ENCODE measurements at places on chromosomes 3 and 15. TPM values are rescaled to one million over a fixed set of nuclear protein-coding genes. Genes with fewer than 3 reads are reported as not detected.

The ITIH1 gene
- not detected for total RNA-seq

The SPINK8 gene
- total RNA-seq = not detected

The AP3B2 gene
- 1.7 TPM for total RNA-seq

The MGLL gene
- 42.0 TPM for total RNA-seq

The TAGLN3 gene
- 0.39 TPM for total RNA-seq

The CYP8B1 gene
- not detected for total RNA-seq

The NMNAT3 gene
- total RNA-seq = 1.9 TPM

The CCRL2 gene
- 6.1 TPM for total RNA-seq

The TRH gene
- not detected for total RNA-seq

The NR1D2 gene
- total RNA-seq = 28.2 TPM

The ANKUB1 gene
- total RNA-seq = not detected

The ARNT2 gene
- total RNA-seq = 1.5 TPM

The SUSD5 gene
- 4.6 TPM for total RNA-seq

The LRRC31 gene
- not detected for total RNA-seq

The NANOGP8 gene
- not detected for total RNA-seq

The APH1B gene
- 24.5 TPM for total RNA-seq

The TLR9 gene
- not detected for total RNA-seq

The CD200 gene
- 0.49 TPM for total RNA-seq

The MASP1 gene
- total RNA-seq = not detected

The POLR2M gene
- 308 TPM for total RNA-seq

The B3GALNT1 gene
- total RNA-seq = 11.6 TPM

The DPPA4 gene
- total RNA-seq = 0.10 TPM

The GOLGA8J gene
- not detected for total RNA-seq

The TM4SF1 gene
- total RNA-seq = 87.2 TPM

The GCSAM gene
- not detected for total RNA-seq

The ZMAT3 gene
- 5.8 TPM for total RNA-seq

The HESX1 gene
- 1.9 TPM for total RNA-seq

The TRAK1 gene
- 15.4 TPM for total RNA-seq

The MITF gene
- 4.3 TPM for total RNA-seq

Data from RPMI7951 (cell line).